ENCODE measurements at places on chromosomes 1 and 21.

- no peak for DNase-seq
Observed at GRCh38 chr1:97834899-97835298, 85.9 kb downstream of the DPYD start.

DNA sequence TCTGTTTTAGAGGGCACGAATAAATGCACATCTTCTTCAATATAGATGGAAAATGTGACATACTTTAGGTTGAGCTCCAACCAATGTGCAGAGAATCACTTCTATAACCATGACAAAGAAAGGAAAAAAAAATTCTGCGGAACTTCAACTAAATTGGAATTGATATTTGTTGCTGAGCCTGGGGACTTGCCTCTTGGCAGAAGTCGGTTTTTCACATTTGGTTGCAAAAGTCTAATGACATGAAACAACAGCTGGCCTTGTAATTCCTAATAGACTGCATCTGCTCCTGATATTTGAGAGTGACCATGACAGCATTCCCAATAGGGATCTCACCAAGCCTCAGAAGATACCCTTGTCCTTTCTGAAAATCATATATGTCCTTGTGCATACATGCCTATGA lies 112.8 kb downstream of the PRRX1 start:
- DNase-seq = no peak

DNA sequence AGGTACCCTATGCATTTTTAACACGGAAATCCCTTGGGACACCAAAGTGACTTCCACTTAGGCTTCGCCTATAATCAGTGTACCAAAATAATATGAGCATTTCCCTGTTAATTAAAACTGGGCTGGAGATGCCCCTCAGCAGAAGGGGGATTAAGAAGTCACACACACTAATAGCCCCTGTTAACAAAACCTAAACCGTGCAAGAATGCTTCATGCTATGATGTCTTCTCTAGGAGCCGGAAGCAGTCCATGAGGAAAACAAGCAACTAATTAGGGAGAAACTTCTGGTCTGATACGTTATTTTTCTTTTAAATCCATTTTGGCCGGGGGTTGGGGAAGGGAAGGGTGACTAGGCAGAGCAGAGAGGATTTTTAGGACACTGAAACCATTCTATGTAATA lies 123.4 kb downstream of the ESRRG start:
- DNase-seq = no peak

GRCh38 chr1:71053758-71054157 lies 6.1 kb upstream of the PTGER3 start:
- no peak for DNase-seq

DNA sequence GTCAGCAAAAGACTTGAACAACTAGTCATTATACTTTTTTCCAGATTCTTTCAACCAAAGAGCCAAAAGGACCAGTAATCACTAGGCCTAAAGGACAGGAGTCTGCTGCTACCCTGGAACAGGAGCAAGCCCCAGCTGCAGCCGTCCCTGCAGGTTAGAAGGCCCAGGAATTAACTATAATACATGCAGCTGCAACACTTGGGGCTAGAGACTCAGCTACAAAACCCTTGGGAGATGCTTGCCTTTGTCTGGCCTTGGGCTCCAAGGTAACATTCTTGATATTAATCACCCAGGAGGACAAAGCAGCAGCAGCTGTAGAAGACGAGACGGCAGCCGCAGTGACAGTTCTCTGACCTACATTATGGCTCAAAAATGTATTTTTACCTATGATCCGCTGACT lies 841.2 kb upstream of the ADGRL4 start:
- no peak for DNase-seq

- DNase-seq = no peak
Observed at GRCh38 chr1:74699331-74699730, 25.7 kb upstream of the ERICH3 start.

DNA sequence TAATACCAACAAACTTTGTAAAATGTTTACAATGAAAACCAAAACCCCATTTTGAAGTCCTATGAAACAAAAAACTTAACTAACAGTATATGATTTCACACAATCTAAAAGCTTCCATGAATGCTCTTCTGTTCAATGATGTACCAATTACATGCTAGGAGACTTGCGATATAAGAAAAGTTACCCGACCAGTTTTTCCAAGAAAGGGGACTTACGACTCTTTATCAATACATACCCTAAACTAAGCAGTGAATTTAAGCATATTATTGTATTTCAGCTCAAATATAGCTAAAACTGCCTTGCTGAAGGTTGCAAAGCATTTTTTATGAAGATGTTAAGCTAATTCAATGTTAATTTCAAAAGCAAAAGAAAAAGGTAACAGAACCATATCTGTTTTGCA lies 15.6 kb downstream of the SSX2IP start:
- no peak for DNase-seq

All from stimulated activated CD8-positive, alpha-beta memory T cell treated with anti-CD3 and anti-CD28 coated beads, Interleukin-7, amount 100 ng/mL, for 48 hours (primary cell).